T-helper 1 cell (primary cell): ENCODE measurements at places on chromosomes 5 and 9.

GRCh38 chr5:56656846-56657726 is 158.3 kb upstream of the MAP3K1 start:
- no peak for DNase-seq

DNA sequence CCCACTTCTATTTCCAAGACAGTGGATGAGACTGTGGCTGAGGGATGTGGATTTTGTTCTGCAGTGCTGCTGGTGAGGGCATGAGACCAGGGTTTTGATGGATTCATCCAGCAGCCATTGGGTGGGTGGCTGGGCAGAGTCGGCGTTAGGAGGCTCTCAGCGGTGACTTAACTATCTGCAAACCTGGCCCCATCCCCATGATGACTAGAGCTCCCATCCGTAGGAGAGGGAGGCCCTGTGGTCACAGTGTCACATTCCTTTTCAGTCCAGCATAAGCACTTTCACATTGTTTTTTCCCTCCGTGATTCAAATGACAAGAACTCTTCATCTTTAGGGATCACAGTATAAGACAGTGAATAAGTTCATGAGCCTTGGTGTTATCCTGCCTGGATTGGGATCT is 60.4 kb upstream of the SPRY4 start:
- DNase-seq = no peak

DNA sequence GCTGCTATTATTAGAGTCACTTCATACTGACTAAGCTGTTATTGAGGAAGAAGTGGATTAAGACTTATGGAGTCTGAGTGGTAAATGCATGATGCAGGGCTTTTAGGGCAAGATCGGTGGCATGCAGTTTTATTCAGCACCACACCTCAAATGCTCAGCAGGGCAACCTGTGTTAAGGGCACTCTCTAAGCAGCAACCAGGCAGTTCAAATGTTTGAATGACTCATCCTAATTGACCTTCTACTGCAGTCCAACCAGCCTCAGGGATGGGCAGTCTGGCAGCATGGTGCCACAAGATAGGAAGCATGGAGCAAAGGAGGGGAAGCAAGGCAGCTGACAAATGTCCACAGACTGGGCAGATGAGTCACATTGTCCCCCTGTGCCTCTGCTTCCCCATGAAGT is 80.2 kb upstream of the MIER3 start:
- no peak for DNase-seq

GRCh38 chr9:124613849-124614248 is 106.7 kb upstream of the NR5A1 start:
- DNase-seq = no peak

DNA sequence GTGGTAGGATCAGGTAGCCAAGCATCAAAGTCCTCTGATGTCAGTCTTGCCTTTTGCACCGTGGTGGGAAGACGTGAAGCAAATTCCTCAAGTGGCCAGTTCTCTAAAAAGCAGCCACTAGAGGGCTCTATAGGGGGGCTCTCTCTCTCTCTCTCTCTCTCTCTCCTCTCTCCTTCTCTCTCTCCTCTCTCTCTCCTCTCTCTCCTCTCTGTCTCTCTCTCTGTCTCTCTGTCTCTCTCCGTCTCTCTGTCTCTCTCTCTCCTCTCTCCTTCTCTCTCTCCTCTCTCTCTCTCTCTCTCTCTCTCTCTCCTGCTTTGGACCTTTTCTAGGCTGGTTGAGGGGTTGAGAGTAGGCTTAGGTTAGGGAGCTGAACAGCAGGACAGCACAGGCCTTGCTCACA is 13.9 kb upstream of the OSMR start:
- peak; percentile 32 for DNase-seq

DNA sequence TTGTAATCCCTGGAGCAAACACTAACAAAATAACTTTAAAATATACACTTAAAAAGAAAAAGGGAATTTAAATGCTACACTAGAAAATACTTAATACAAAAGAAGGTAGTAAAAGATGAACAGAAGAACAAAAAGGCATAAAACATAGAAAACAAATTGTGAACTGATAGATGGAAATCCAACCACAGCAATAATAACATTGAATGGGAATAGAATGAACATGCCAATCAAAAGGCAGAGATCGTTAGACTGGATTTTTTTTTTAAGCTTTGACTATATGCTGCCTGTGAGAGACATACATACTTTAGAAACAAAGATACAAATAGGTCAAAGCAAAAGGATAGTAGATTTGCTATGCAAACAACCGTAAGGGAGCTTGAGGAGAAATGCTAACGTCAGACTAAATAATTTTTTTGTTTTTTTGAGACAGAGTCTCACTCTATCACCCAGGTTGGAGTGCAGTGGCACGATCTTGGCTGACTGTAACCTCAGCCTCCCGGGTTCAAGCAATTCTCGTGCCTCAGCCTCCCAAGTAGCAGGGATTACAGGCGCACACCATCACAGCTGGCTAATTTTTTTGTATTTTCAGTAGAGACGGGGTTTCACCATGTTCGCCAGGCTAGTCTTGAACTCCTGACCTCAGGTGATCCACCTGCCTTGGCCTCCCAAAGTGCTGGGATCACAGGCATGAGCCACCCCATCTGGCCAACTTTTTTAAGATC is 6.5 kb downstream of the ABO start:
- DNase-seq = no peak
